Daoy (cell line): ENCODE measurements at places on chromosomes 7 and 10.

DNA sequence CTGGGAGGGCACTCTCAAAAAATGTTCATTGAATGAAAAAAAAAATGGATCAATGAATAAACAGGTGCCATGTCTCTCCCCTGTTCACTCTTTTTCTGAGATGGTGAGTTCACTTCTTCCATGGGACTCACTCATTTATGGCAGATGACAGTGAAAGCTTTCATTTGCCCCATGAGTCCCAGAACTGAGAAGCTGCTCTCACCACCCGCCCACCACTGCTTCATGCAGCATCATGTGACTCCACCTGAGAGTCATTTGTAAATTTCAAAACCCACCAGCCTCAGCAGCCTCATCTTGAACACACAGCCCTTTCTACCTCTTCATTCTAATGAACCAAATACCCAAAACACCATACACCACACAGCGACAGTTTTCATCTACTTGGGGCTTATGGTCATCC is 64.9 kb downstream of the SCRN1 start:
- no peak for DNase-seq

- no peak for DNase-seq
Observed at GRCh38 chr10:129445436-129446182, 21.4 kb upstream of the MGMT start.

GRCh38 chr10:105770524-105771212 is 1129.6 kb downstream of the SORCS3 start:
- no peak for DNase-seq

DNA sequence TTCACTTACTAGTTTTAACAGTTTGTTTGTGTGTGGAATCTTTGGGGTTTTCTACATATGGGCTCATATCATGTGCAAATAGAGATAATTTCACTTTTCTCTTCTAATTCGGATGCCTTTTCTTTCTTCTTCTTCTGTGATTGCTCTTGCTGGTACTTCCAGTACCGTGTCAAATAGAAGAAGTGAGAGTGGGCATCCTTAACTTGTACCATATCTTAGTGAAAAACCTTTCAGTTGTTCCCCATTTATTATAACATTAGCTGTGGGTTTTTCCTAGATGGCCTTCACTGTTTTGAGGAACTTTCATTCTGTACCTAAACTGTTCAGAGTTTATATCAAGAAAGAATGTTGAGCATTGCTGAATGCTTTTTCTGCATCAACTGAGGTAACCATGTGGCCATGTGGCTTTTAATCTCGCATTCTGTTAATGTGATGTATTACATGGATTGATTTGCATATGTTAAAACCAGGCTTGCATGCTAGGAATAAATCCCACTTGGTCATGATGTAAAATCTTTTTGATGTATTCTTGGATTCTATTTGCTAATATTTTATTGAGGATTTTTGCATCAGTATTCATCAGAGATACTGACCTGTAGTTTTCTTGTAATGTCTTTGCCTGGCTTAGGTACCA is 78.7 kb downstream of the FAM107B start:
- DNase-seq: no peak

DNA sequence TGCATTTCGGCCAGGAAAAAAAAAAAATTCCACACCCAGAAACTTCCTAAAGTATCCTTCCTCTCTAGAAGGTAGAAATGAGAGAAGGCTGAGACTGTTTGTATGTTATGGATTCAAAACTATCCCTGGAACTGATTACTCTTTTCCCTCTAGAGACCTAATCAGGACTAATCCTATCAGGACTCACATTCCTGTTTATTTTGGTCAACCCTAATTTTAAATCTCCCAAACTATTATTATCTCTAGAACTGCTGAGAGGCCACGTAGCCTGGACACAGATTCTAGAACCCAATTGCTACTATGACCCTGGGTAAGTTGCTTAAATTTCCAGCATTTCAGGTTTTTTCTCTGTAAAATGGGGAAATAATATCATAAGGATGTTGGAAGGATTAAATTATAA is 346.8 kb upstream of the MEOX2 start:
- DNase-seq: no peak

- DNase-seq: no peak
Observed at GRCh38 chr7:46492466-46492865, 571.4 kb upstream of the IGFBP3 start.
